ENCODE measurements at places on chromosomes 2 and 18.

DNA sequence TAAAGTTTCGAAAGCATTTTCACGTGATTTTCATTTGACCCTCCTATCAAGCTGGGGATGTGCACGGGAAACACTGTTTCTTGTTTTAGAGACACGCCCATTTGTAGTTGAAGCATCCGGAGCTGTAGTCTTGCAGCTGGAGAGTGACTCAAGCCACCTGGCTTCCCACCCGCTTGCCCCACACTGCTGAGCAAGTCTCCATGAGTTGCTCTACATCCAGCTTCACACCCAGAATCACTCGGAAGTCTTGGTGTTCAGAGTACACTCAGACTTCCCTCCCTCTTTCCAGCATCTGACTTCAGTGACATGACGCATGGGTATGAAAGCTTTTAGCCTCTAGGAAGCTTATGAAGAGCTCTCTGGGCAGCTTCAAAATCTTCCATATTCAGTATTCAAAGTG, 262.4 kb downstream of the NBAS start:
- no peak for DNase-seq

DNA sequence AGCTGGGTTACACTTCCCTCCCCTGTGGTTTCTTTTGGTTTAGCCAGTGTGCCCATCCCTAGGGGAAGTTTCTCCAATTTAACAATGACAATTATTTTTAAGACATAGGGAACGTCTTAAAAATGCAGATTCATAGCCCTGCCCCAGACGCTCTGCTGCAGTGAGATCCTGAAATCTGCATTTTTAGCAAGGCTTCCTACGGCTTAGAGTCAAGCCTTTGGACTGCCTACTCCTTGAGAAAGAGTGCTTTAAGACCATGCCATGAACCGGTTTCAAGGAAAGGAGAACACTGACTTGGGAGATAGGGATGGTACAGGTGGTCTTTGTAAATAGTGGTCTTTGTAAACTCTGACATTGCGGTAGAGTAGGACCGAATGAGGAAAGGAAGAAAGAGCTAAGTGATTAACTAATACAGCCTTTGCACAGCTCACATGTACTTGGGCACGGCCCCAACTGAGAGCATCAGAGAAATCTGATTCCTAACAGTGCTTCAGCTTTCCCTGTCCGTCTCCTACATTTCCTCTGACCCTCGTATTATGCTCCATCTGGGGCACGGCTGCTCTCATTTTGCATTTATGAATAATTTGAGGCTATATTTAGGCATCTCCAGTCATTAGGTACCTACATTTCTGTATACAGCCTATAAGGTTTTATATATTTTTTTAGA, 217.6 kb upstream of the TANK start:
- DNase-seq = no peak

DNA sequence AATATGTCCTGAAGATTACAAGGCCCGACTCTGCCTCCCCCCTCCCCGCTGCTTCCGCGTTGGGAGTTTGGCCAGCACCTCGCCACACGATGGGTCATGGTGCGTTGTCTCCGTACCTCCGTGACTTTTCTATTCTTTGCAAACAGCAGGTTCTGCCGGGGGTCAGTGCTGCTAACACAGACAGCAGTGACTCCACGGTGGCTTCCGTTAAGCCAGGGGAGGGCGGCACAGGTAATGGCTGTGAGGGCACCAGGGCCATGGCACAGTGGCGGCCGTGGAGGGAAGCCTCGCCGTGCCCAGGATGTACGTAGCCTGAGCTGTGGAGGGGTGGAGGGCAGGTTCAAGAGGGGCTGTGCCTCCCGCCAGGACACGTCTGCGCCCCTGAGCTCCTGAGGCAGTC, 115.5 kb downstream of the NFATC1 start:
- no peak for DNase-seq

DNA sequence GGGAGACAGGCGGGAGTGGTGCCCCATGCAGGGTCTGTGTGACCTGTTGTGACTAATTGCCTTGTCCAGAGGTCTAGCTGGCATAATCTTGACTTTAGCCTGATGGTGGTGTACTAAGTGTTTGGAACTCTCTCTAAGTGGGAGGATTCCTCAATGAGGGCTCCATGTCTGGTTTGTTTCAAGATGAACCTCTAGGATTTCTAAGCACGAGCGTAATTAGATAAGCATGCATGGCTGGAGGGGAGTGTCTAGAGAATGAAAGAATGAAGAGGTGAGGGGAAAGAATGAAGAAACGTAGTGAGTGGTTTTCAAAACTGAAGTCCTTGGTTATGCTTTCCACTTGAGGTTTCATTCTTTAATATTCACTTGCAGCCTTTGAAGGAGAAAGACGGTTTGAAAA, 833.2 kb upstream of the GYPC start:
- no peak for DNase-seq

DNA sequence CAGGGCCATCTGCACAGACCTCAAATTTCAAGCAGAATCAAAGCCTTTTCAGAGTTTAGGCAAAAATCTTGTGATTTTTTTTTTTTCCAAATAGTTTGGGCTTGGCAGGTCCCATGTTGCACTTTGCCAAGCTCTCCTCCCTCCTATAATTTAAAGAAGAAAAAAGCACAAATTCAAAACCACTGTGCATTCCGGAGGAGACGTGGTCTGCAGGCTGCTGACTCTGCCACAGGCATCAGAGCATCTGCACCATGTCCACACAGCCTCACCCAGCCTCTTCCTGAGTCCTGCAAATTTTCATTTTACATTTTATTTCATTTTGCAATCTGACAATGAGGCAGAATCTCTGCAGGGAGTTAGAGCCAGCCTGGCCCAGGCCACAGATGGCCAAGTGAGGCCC, 15.7 kb upstream of the GPC1 start:
- DNase-seq = no peak

GRCh38 chr18:961644-962355, 57.1 kb downstream of the ADCYAP1 start:
- peak; percentile 21 for DNase-seq

DNA sequence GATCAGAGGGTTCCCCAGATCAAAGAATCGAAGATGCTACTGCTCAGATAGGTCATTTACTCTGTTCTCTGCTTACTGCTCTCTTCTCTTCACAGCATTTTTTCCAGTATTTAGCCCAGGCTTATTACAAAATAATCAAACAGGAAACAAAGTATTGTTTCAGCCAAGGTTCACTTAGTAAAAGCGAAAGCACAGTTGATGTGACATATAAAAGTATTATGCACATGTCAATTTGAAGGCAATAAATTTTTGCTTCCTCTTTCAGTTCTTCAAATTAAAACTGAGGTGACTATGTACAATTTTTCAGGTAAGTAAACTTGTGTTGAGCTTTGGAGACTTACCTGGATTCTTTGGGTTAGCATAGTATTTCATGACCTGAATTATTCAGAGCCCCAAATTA, 262.8 kb upstream of the CHST9 start:
- DNase-seq = no peak

- DNase-seq = no peak
Measured at GRCh38 chr2:209767316-209767715, 4.3 kb upstream of the UNC80 start.

- DNase-seq = no peak
Measured at GRCh38 chr2:71150082-71150816, 19.8 kb downstream of the MPHOSPH10 start.

- DNase-seq = no peak
Measured at GRCh38 chr2:162126111-162126519, 25.9 kb downstream of the GCG start.

DNA sequence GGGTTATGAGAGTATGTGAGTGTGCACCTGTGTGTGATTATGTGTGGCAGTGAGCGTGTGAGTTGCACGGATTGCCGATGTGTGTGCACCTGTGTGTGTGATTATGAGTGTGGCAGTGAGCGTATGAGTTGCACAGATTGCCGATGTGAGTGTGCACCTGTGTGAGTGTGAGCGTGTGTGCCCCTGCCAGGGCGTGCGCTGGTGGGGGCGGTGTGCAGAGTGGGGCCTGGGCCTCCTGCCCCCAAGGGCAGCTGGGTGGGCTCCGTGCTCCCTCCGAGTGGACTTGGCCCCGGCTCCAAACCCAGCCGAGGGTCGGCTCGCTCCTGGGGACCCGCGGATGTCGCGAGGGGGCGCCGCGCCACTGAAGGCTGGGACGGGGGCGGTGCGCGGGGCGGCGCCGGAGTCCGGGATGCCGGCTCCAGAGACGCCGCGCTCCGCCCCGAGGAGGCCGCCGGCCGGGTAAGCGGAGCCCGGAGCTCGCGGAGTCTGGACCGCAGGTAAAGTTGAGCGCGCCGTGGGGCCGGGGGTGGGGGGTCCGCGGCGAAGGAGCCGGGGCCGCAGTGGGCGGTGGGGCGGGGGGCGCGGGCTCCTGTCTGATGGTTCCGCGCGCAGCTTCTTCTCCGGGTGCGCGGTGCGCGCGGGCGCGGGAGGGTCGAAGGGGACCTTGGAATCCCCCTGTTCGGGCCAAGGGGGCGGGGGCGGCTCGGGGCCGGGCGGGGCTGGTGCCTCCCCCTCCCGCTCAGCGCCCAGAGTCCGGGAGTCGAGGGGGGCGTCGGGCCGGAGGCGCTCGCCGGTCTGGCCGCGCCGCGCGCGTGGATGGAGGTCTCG, at the start of gene KCNG2:
TSS of gene KCNG2 (plus strand) at position 421 of the 828 bp plus-strand sequence. CDS start 65,730 bp downstream, outside the sequence.
- peak; percentile 24 for DNase-seq

GRCh38 chr2:11344956-11345677, 681 bp upstream of the ROCK2 start:
- no peak for DNase-seq

DNA sequence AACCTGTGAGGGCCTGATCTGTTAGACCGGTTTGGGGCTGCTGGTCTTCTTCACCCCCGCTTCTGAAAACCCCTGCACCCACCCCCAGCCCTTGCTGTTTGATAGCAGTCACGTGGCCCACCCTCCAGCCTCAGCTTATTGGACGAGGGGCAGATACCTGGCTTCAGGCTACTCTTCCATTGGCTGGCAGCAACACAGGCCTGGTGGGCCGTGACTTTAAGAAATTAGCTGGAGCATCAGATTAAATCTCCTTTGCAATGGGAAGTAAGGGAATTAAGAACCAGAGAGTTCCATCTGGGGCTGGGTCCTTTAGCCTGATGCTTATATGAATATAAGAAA, 107.3 kb downstream of the KLHL29 start:
- DNase-seq = no peak

- no peak for DNase-seq
Measured at GRCh38 chr2:191169456-191170300, 18.9 kb upstream of the STAT4 start.
